Liver (tissue), 10 donors: ENCODE measurements at places on chromosomes 16 and 17.

GRCh38 chr16:20747030-20747816, 5.6 kb upstream of the THUMPD1 start:
- DNase-seq: no peak

- DNase-seq: no peak
Observed at GRCh38 chr16:21071741-21072140, 78.9 kb downstream of the DNAH3 start.

DNA sequence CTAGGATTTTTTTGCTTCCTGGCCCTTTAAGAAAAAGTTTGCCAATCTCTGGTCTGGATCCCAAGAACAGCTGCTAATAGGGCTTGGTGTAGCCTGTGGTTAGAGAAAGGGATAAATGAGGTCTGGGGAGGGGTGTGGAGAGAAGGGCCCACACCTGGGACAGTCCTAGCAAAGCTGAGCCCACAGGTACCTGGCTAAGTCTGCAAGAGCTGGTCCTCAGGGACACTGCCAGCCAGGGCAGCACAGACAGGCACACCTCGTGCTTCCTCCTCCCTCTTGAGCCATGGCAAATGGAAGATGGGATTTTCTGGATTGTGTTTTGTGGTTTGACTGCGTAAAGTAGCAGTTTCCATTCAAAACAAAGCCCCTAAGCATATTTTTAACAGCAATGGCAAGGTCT, 217.5 kb downstream of the SOX9 start:
- DNase-seq: no peak

- DNase-seq: no peak
Observed at GRCh38 chr16:21620592-21620991, 21.2 kb downstream of the METTL9 start.

DNA sequence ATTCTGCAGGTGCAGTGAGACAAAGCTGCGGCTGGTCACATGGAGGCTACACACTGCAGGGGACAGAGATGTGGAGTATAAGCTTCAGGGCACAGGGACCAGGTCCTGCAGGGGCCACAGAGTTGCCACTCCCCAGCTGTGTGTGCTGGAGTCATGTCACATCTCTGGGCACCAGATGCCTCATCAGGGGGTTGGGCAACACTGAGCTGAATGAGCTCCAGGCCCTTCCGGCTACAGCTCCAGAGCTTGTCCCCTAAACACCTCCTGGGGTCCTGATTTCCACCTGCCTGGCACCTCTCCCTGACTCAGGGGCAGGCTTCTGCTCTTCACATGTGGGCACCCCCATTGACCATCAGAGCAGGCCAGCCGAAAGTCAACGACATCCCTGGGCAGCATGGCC, 32.5 kb downstream of the SPHK1 start:
- no peak for DNase-seq

DNA sequence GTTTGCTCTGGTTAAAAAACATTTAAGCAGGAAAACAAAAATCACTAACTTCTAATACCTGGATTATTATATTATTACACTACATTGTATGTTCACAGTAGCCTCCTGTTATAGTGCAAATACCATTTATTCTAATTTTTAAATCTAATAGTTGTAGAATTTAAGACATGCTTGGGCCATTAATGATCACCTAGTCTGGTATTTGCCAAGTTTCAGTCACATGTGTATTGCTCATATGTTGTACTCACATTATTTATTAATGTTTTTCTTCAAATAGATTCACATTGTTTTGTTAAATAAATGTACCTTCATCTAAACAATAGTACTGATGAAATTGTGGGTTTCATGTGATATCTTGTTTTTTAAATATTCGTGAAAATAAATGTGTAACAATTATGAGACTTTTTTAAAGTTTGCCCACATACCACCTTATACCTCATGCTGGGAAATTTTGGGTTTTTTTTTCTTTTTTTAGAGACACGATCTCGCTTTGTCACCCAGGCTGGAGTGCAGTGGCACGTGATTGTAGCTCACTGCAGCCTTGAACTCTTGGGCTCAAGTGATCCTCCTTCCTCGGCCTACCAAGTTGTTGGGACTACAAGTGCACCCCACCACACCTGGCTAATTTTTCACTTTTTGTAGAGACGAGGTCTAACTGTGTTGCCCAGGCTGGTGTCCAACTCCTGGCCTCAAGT, 5.9 kb downstream of the ZNF771 start:
- no peak for DNase-seq

GRCh38 chr17:55302407-55302787, 37.6 kb downstream of the HLF start:
- no peak for DNase-seq
